ENCODE measurements at places on chromosomes 7 and 10. TPM values are rescaled to one million over a fixed set of nuclear protein-coding genes. Genes with fewer than 3 reads are reported as not detected.

The LDB3 gene
- not detected for total RNA-seq

The FAM200A gene
- 5.8 TPM for total RNA-seq

The RHOBTB1 gene
- 7.2 TPM for total RNA-seq

The CUEDC2 gene
- 39.2 TPM for total RNA-seq

The CDNF gene
- total RNA-seq: 0.24 TPM

The NACAD gene
- total RNA-seq: 0.96 TPM

The OPALIN gene
- total RNA-seq: not detected
